Fibroblast of skin of left quadriceps (primary cell): ENCODE measurements at places on chromosomes 16 and 17.

DNA sequence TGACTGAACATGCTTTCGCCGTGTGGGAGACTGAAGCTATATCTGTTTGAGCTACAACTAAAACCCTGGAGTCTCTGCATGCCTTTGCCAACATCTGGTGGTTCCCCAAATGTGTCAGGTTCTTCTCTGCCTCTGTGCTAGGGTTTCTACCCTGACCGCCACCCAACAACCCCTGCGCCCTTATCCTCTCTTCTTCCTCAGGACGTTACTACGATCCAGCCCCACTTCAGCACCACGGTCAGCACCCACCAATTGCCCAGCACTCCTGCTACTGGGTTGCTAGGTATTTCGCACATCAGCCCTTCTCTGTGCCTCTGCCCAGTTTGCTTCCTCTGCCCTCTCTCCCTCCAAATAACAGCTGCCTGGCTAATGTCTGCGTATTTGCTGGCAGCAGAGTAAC is 106.3 kb upstream of the HSBP1 start:
- DNase-seq, result no peak

GRCh38 chr17:50917418-50917743 is 51.2 kb upstream of the TOB1 start:
- DNase-seq, result no peak

- no peak for DNase-seq
These were observed 772 bp upstream of the KIF22 start for GRCh38 chr16:29789775-29790182.

DNA sequence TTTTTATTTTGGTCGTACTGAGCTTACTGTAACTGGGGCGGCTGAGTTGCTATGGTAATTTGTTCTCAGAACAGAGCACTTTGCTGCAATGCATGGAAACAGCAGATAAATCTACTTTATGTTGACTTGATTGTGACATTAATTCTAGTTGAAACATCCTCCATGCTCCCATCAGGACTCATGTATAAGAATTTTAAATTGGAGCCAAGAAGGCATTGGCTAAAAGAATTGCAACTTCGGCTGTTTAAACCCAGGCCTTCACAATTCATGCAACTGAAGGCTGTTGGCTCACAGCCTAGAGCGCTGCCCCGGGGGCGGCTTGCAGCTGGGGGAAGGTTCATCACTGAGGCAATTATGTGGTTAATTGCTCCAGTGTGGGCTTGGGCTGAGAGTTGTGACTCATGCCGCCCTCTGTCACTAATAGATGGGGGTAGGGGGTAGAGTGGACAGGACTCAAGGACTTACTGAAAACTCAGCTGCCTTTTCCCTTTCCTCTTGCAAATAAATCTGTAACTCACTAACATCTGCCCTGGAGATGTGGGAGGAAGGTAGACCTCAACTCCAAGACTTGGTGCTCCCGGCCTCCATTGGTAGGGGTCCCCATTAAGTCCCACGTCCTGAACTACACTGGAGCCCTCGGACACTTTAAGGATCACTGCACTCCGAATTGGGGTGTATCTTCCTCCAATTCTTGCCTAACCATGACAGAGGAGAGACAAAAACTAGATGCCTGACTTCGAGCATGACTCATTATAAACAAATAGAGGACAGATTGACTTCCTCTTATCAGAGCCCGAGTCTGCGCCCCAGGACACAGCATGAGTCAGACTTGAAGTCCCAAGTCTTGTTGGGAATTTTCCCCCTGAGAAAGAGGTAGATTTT is 37.5 kb downstream of the ERCC4 start:
- peak; percentile 96 for DNase-seq

GRCh38 chr16:30186782-30187555 is 3.6 kb downstream of the CORO1A start:
- no peak for DNase-seq

DNA sequence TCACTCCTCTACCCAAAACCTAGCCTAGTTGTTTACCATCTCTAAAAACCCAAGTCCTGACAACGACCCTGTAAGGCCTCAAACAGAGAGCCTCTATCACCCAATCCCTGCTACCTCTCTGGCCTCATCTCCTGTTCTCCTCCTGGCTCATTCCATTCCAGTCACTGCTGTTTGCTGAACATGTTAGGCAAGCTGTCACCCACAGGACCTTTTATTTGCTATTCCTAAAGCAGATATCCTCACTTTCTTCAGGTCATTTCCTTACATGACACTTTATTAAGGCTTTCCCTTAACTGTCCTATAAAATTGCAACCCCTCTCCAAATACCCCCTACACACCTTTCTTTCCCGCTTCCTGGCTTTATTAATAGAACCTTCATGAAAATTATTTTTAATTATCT is 85.1 kb downstream of the KANSL1 start:
- DNase-seq, result no peak

GRCh38 chr16:89335803-89336485 is 118.4 kb downstream of the ZNF778 start:
- no peak for DNase-seq

- no peak for DNase-seq
These were observed 14.5 kb upstream of the FOXF1 start for GRCh38 chr16:86495756-86496261.

- DNase-seq, result no peak
These were observed 347.3 kb upstream of the CDH11 start for GRCh38 chr16:65469116-65469515.

GRCh38 chr17:45156242-45156641 is 5.4 kb upstream of the HEXIM2 start:
- DNase-seq, result no peak

DNA sequence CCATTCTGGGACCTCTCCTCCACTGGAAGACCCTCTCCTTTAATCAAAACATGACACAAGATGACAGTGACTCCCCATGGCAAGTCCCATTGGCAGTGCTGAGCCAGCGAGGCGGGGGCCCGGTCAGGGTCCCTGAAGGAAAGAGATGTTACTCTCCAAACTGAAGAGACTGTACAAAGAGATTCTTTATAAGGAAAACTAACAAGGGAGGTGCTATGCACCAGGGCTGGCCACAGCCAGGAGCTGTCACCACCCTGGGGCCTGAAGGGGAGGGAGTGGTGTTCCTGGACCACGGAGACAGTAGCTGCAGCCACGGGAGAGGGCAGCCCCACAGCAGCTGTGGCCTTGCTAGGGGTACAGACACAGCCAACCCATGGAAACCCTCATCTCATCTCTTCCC is 123.1 kb downstream of the XYLT1 start:
- DNase-seq, result no peak

- peak; percentile 4 for DNase-seq
These were observed at the start of gene FN3K for GRCh38 chr17:82734987-82735866. FN3K (plus strand) TSS chr17:82735615; CDS start chr17:82735637, 22 bp downstream.

GRCh38 chr16:85573045-85573695 is 40.0 kb upstream of the GSE1 start:
- DNase-seq, result no peak

DNA sequence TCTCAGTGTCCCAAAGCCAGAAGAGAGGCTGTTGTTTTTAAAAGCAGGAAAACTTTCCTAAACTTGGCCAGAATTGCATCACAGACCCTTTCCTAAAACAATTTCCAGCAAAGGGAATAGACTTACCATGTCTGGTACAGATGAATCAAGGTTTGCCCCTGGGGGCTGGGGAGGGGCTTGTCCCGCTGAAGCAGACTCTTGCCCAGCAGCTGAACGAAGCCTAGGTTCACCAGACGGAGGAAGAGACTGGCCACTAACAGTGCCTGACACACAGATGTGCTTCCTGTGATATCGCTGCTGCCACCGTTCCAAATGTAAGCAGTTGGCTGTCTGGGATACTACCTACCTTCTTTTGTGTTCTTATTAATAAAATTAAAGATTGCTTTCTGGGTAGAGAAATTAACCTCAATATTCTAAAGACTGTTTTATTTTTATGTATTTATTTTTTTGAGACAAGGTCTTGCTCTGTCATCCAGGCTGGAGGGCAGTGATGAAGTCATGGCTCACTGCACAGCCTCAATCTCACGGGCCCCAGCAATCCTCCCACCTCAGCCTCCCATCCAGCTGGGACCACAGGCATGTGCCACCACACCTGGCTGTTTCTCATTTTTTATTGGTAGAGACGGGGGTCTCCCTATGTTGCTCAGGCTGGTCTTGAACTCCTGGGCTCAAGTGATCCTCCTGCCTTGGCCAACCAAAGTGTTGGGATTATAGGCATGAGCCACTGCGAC is 13.5 kb downstream of the PRCD start:
- no peak for DNase-seq

GRCh38 chr16:85853547-85854545 is 45.1 kb upstream of the IRF8 start:
- DNase-seq, result no peak

GRCh38 chr16:23484510-23485256 is 25.6 kb downstream of the GGA2 start:
- DNase-seq, result no peak

GRCh38 chr17:43125967-43126910 is 1.1 kb upstream of the BRCA1 start:
- DNase-seq, result no peak

DNA sequence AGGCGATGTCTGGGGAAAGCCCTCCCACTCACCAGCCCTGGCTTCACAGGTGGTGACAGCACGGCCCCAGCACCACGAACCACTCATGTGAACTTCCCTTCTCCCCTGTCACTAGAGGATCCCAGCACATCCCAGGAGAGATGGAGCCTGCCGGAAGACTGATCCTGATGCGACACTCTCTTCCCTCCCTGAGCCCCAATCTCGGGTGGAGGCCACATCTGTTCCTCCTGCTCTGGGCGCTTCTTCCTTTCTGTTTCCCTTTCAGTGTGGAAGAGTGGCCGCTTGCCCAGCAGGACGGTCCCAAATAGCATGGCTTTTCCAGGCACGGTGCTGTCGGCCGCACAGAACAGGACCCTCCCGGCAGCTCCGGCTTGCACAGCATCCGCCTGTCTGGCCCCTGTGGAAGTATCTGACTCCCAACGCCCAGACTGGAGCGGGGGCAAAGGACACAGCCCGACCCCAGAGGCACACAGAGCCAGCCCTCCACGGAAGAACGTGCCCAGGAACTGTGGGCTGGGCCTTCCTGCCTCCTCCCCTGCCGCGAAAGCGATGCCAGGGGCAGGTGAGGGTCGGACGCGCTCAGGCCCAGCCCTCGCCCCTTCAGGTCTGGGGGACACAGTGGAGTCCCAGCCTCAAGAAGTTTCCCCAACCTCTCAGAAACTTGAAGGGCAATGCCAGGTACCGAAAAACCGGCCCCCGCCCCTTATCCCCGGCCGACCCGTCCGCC is 37.6 kb downstream of the CBFA2T3 start:
- DNase-seq, result no peak

- DNase-seq, result no peak
These were observed 349.4 kb downstream of the SOX9 start for GRCh38 chr17:72470121-72470705.

GRCh38 chr16:28990375-28991040 is 5.7 kb downstream of the LAT start:
- no peak for DNase-seq

DNA sequence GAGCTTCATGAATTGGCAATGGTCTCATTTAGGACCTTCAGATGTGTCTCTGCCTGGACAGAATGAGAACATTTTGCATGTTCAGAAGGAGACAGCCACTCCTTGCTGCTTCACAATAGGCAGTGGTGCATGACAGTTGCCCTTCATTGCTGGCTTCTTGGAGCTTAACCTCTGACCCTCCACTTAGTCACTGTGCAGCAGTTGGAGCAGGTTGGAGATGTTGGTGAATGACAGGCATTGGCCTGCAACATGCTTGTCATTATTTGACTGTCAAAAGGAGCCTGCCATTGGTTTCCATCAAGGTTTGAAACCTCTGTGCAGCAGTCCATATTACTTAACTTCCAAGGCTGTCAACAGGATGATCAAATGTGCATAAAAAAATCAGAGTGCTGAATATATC is 22.7 kb downstream of the FTO start:
- no peak for DNase-seq

GRCh38 chr16:31202414-31203375 is at the start of gene PYCARD:
PYCARD (minus strand) TSS chr16:31202760; CDS start chr16:31202690, 70 bp downstream.
- DNase-seq, result no peak

DNA sequence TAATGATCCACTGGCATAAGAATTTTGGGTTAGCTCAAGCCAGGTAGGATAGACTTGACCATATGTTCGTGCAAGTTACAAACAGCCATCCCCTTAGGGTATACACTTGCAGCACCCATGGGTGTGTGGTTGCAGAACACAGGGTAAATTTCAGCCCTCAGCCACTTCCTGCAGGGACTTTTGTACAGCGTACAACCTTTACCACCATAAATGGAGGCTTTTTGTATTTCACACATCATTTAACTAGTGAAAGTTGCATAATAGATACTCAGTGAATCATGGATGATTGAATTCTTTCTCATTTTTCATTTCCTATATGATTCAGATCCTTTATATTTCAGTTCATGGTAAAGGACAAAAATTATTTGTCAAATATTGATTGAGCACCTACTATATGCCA is 473.9 kb downstream of the CDH13 start:
- DNase-seq, result no peak

DNA sequence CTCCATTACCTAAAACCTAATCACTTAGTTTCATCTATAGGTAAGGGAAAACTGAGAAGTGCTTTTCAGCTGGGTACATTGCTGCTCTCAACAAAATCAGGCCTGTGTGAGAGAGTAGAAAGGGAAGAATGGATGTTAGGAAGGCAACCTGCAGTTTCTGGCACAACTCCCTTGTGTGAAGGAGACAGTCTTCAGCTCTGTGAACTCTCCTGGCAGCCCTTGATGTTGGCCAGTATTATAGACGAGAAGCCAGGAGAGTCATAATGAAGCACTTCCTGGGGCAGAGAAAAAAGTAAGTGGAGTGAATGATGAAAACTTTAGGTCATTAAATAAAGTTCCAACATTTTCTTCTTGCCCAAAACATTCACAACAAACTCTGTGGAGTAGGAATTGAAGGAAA is 260.1 kb downstream of the IRX3 start:
- no peak for DNase-seq

GRCh38 chr16:48597563-48598387 is 12.2 kb downstream of the N4BP1 start:
- no peak for DNase-seq

DNA sequence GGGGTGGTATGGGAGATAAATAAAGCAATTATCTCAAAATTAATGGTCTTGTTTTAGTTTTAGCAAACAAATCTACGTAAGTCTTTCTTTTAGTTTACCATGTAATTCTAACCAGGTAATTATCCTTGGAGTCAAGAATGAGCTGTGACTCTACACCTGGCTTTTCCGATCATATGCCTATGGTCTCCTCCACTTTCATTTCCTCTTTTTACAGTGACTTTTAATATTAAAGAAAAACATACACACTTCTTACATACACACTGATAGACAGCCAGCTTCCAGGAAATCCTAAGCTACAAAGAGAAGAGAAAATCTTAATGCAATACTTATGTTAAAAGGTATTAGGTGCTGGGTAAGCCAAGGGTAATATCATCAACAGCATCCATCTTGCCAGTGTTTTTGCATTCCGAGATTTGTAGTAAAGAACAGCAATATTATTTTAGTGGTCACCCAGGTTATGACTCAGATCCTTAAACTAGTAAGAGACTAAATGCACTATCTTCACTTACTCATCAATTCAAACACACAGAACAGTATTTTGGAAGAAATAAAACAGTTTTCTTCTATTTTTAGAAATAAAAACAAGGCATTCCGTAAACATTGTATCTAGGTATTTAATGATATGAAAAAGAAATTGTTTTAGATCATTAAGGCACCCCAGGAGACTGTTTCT is 4.4 kb upstream of the IRX5 start:
- DNase-seq, result no peak
